ENCODE measurements at places on chromosomes 11 and 22.

DNA sequence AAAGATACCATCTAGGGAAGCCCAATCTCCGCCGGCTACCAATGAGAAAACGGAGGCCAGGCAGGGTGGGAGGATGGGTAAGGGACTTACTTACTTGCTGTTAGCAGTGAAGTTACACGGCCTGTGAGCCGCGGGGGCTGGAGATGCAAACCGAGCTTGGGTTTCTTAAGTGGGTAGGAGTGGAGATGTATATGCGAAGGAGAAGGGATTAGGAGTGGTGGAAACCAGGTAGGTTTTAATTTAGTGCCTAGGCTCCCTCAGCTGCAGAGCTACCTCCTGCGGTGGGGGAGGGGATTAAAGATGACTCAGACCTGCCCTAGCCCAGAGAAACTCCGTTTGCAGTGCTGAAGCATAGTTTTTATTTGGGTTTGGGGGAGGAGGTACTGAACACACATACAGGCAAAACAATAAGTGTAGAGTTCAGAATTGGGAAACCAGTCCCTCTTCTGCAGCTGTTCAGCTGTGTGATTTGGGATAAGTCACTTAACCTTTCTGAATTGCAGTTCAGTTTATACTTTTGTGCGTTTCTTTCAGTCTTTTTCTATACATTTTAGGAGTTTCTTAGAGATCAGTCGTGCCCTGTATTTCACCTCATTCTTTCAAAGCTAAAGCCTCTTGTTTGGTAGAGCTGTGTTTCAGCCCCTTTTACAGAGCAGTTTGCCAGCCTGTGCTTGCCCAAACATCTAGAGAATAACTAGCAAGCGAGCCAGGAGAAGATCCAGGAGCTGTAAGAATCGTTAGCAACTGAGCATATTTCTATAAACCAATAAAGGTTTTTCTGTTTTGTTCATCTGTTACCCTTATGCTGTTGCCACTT is 596 bp upstream of the TNRC6B start:
- no peak for DNase-seq

GRCh38 chr11:100980156-100980555 is 149.5 kb downstream of the PGR start:
- DNase-seq: no peak

DNA sequence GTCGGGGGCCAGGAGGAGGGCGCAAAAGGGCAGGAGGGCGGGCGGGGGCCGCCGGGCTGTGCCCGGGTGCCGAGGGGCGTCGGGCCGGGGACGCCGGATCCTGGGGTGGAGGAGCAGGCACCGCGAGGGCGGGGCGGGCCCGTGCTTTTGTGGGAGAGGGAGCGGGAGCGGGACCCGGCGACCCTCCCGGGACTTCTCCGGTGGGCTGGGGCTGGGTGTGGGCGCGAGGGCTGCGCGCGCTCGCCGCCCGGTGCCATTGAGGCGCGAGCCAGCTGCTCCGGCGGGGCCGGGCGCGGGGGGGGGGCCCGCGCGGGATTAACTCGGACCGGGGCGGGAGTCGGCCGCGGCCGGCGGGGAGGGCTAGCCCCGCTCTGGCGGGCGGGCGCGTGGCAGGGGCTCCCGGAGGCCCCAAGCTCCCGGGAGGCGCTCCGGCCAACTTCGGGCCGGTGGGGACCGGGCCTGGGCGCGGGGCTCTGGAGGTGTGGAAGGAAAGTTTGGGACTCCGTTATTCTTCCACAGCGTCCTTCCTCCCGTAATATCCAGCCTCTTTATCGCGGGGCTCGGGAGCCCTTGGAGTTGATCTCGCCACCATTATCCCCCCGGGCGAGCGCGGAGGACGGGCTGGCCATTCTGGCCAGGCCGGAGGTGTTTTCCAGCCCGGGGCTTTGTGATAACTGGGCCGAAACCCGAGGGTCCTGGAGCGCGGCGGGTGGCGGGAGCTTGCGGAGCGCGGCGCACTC is 936 bp downstream of the CECR2 start:
- DNase-seq: peak; percentile 70

- DNase-seq: no peak
Measured at GRCh38 chr11:4065086-4065485, 29.5 kb upstream of the RRM1 start.

DNA sequence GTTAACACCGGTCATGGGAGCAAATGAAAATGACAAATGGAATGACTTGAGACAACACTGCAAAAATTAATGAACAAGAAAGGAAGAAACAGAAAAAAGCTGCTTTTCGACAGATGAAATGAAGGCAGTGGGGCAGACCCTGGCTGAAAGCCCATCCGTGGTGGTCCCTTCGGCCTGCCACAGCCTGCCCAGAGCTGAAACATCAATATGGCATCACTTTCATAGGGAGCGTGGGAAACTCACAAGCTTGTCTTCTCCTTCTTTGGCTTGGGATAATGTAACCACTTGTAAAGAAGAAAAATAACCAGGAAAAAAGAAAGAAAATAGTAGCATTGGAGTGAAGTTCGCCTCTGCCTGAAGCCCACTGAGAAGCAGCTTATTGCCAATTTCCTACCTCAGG is 78.8 kb downstream of the CTTN start:
- no peak for DNase-seq

GRCh38 chr22:20998411-20999336 is 3.2 kb downstream of the THAP7 start:
- no peak for DNase-seq

GRCh38 chr11:129969920-129970319 is 32.7 kb downstream of the PRDM10 start:
- DNase-seq: no peak

- DNase-seq: peak; percentile 34
Measured at GRCh38 chr11:70727899-70728620, 329.7 kb downstream of the CTTN start.

DNA sequence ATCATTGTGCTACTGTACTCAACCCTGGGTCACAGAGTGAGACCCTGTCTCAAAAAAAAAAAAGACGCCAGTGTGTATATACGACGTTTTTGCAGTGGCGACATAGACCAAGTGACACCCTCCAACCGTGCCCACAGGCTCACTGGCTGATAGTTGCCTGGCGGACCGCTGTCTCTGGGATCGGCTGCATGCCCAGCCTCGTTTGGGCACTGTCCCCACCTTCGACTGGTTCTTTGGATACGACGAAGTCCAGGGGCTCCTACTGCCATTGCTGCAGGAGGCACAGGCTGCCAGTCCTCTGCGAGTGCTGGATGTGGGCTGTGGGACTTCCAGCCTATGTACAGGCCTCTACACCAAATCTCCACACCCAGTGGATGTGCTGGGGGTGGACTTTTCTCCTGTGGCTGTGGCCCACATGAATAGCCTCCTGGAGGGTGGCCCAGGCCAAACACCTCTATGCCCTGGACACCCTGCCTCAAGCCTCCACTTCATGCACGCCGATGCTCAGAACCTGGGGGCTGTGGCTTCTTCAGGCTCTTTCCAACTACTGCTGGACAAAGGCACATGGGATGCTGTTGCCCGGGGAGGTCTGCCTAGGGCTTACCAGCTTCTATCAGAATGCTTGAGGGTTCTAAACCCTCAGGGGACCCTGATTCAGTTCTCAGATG is 1.3 kb downstream of the CSKMT start:
- DNase-seq: no peak

GRCh38 chr22:23697031-23697970 is 6.5 kb downstream of the RGL4 start:
- no peak for DNase-seq

- no peak for DNase-seq
Measured at GRCh38 chr22:19216579-19216978, 38.0 kb upstream of the SLC25A1 start.

GRCh38 chr22:26998129-26998528 is 340.7 kb downstream of the MIAT start:
- no peak for DNase-seq

All from upper lobe of right lung (tissue), 1 donor.